ENCODE measurements at places on chromosomes 7 and 10. TPM values are rescaled to one million over a fixed set of nuclear protein-coding genes. Genes with fewer than 3 reads are reported as not detected.

Gene LRIT1
- not detected for total RNA-seq

Gene ZNF804B
- total RNA-seq = not detected

Gene CALCR
- not detected for total RNA-seq

Gene RSBN1L
- total RNA-seq = 19.9 TPM

Gene SFTPD
- total RNA-seq = not detected

Gene ITPRID1
- not detected for total RNA-seq

Gene CDK6
- total RNA-seq = 18.1 TPM

Gene GCK
- total RNA-seq = 1.0 TPM

Gene ICA1
- under 0.01 TPM for total RNA-seq

Gene OR2A2
- not detected for total RNA-seq

Gene CPXM2
- total RNA-seq = 29.0 TPM

Gene ANKRD61
- total RNA-seq = not detected

Gene NDUFA5
- total RNA-seq = 34.0 TPM

Gene LBX1
- total RNA-seq = not detected

Gene CYP26C1
- under 0.01 TPM for total RNA-seq

Gene SEMA3E
- total RNA-seq = 2.0 TPM

Gene CPVL
- total RNA-seq = 0.71 TPM

Gene HPSE2
- under 0.01 TPM for total RNA-seq

Gene LIPF
- total RNA-seq = not detected

Gene KNDC1
- total RNA-seq = 0.57 TPM

Gene PSAP
- total RNA-seq = 556 TPM

Gene DDIT4
- total RNA-seq = 813 TPM

Gene HOXA3
- 1.8 TPM for total RNA-seq

Gene MYH16
- total RNA-seq = not detected

Gene NEBL
- under 0.01 TPM for total RNA-seq

Gene ZCWPW1
- 1.6 TPM for total RNA-seq

Gene SEMA3D
- 12.1 TPM for total RNA-seq

Gene CTTNBP2
- 0.28 TPM for total RNA-seq

Gene WEE2
- not detected for total RNA-seq

Gene POLD2
- total RNA-seq = 79.6 TPM

Gene HMX2
- not detected for total RNA-seq

Gene MOGAT3
- total RNA-seq = not detected

Gene COBL
- 0.09 TPM for total RNA-seq

Gene SPDYE6
- not detected for total RNA-seq

Gene PDGFA
- total RNA-seq = 24.0 TPM

Gene NT5C2
- total RNA-seq = 73.7 TPM

Gene LMOD2
- not detected for total RNA-seq

Gene NME8
- not detected for total RNA-seq

Gene CYP17A1
- not detected for total RNA-seq

Gene ZNF503
- total RNA-seq = 4.7 TPM

Gene CNPY1
- not detected for total RNA-seq

Gene PAPOLB
- total RNA-seq = 0.14 TPM

Gene VSTM2A
- not detected for total RNA-seq

Gene PAX4
- not detected for total RNA-seq

Gene AGAP3
- 26.2 TPM for total RNA-seq
